ENCODE measurements at places on chromosomes 3 and 15. TPM values are rescaled to one million over a fixed set of nuclear protein-coding genes. Genes with fewer than 3 reads are reported as not detected.

The ADAMTS7 gene
- total RNA-seq = 0.23 TPM

The PLSCR5 gene
- not detected for total RNA-seq

The CP gene
- total RNA-seq = not detected

The SRGAP3 gene
- 1.5 TPM for total RNA-seq

The RPL35A gene
- 1,734 TPM for total RNA-seq

The BFSP2 gene
- total RNA-seq = 0.21 TPM

The IL17RC gene
- total RNA-seq = 0.25 TPM

The ITIH4 gene
- total RNA-seq = 4.0 TPM

The LRTM1 gene
- not detected for total RNA-seq

The SKOR1 gene
- total RNA-seq = 0.16 TPM

The SNX33 gene
- total RNA-seq = 2.2 TPM

The GOLGA6B gene
- not detected for total RNA-seq

The SPTSSB gene
- not detected for total RNA-seq

The TMF1 gene
- 33.2 TPM for total RNA-seq

The SNX22 gene
- total RNA-seq = 0.79 TPM

The NAALADL2 gene
- not detected for total RNA-seq

The C3orf22 gene
- total RNA-seq = not detected

The C3orf80 gene
- 0.09 TPM for total RNA-seq

The CYB561D2 gene
- total RNA-seq = 14.3 TPM

The TGM4 gene
- total RNA-seq = not detected

The LYZL4 gene
- not detected for total RNA-seq

The ERICH6 gene
- not detected for total RNA-seq

The RBP2 gene
- not detected for total RNA-seq

The VPS13C gene
- total RNA-seq = 47.2 TPM

The MLF1 gene
- total RNA-seq = 2.4 TPM

The CMSS1 gene
- total RNA-seq = 94.0 TPM

The POPDC2 gene
- 1.4 TPM for total RNA-seq

The INTS14 gene
- total RNA-seq = 49.2 TPM

The IGSF11 gene
- total RNA-seq = 0.23 TPM

The SEC22A gene
- 13.2 TPM for total RNA-seq

The CFAP92 gene
- total RNA-seq = 0.64 TPM

The TSPAN3 gene
- 26.2 TPM for total RNA-seq

The TEX55 gene
- total RNA-seq = not detected

The CLDN1 gene
- total RNA-seq = 1.6 TPM

The ZNF35 gene
- total RNA-seq = 2.7 TPM

The SNTN gene
- not detected for total RNA-seq

The TGM5 gene
- not detected for total RNA-seq

The GOLGA8S gene
- 0.11 TPM for total RNA-seq

The IMPDH2 gene
- 504 TPM for total RNA-seq

The PLA2G4B gene
- total RNA-seq = 6.9 TPM

The LRRIQ4 gene
- total RNA-seq = 0.12 TPM

The FOXB1 gene
- 0.56 TPM for total RNA-seq

The TNIK gene
- total RNA-seq = 34.2 TPM

The P3H2 gene
- not detected for total RNA-seq

The GOLGA8M gene
- total RNA-seq = 0.35 TPM

The SLC2A2 gene
- not detected for total RNA-seq

The NUP210 gene
- total RNA-seq = 123 TPM

The SLC6A11 gene
- not detected for total RNA-seq

The FGF7 gene
- total RNA-seq = not detected

The TMEM212 gene
- not detected for total RNA-seq

The HIGD1A gene
- total RNA-seq = 74.9 TPM

The CIB2 gene
- 0.91 TPM for total RNA-seq

The LHFPL4 gene
- not detected for total RNA-seq

The PSMA4 gene
- 312 TPM for total RNA-seq

The RYK gene
- total RNA-seq = 23.5 TPM

The VEPH1 gene
- total RNA-seq = not detected

The PSTPIP1 gene
- total RNA-seq = 125 TPM

The PATL2 gene
- total RNA-seq = 14.1 TPM
